ENCODE measurements at places on chromosomes 3 and 15. TPM values are rescaled to one million over a fixed set of nuclear protein-coding genes. Genes with fewer than 3 reads are reported as not detected.

The CEMIP gene
- 2.7 TPM for total RNA-seq

The ITIH1 gene
- total RNA-seq = not detected

The PPP1R14D gene
- total RNA-seq = not detected

The CLDN16 gene
- total RNA-seq = 0.74 TPM

The SPINK8 gene
- total RNA-seq = not detected

The OR5H6 gene
- total RNA-seq = not detected

The GPR62 gene
- not detected for total RNA-seq

The GOLGA8R gene
- total RNA-seq = not detected

The LYZL4 gene
- 0.23 TPM for total RNA-seq

The ZIC4 gene
- 0.17 TPM for total RNA-seq

The MKRN3 gene
- 15.0 TPM for total RNA-seq

The SNAP23 gene
- 63.4 TPM for total RNA-seq

The VGLL3 gene
- 8.4 TPM for total RNA-seq

The ANKUB1 gene
- total RNA-seq = not detected

The KLHL6 gene
- total RNA-seq = not detected

The SMCO1 gene
- not detected for total RNA-seq

The TMEM62 gene
- total RNA-seq = 18.6 TPM

The MCTP2 gene
- total RNA-seq = 3.7 TPM

The BUB1B gene
- total RNA-seq = 108 TPM

The CCR3 gene
- not detected for total RNA-seq

The SIDT1 gene
- 0.11 TPM for total RNA-seq

The GABRR3 gene
- total RNA-seq = not detected

The MYH15 gene
- 1.1 TPM for total RNA-seq

The MESP2 gene
- total RNA-seq = 0.54 TPM

The WDR5B gene
- 6.2 TPM for total RNA-seq

The CPLX3 gene
- not detected for total RNA-seq

The EFCC1 gene
- not detected for total RNA-seq
